Activated T-helper 9 cell treated with anti-CD3 and anti-CD28 coated beads, Interleukin-2, amount 50 U/mL, for 16 hours (primary cell): ENCODE measurements at places on chromosomes 2 and 18.

- no peak for DNase-seq
These were observed 353.6 kb downstream of the KIAA1328 start for GRCh38 chr18:37182340-37183135.

DNA sequence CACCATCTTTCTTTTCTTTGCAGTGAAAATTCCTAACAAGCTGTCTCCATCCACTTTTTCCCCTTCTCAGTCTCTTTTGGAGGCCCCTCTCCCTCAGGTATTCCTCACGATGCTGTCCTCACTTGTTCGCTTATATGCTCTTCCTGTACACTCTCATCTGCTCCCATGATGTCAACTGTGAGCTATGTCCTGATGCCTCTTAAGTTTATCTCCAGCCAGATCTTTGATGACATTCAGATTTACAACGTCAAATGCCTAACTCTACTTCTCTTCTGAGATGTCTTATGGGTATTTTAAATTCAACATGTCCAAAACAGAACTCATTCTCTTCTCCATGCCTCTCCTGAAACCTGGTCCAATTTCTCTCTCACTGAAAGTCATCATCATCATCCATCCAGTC lies 55.1 kb upstream of the SERTAD2 start:
- DNase-seq, result no peak

- no peak for DNase-seq
These were observed at the start of gene SRD5A2 for GRCh38 chr2:31580321-31581117. SRD5A2 (minus strand) TSS chr2:31580938; CDS start chr2:31580900, 38 bp downstream.

DNA sequence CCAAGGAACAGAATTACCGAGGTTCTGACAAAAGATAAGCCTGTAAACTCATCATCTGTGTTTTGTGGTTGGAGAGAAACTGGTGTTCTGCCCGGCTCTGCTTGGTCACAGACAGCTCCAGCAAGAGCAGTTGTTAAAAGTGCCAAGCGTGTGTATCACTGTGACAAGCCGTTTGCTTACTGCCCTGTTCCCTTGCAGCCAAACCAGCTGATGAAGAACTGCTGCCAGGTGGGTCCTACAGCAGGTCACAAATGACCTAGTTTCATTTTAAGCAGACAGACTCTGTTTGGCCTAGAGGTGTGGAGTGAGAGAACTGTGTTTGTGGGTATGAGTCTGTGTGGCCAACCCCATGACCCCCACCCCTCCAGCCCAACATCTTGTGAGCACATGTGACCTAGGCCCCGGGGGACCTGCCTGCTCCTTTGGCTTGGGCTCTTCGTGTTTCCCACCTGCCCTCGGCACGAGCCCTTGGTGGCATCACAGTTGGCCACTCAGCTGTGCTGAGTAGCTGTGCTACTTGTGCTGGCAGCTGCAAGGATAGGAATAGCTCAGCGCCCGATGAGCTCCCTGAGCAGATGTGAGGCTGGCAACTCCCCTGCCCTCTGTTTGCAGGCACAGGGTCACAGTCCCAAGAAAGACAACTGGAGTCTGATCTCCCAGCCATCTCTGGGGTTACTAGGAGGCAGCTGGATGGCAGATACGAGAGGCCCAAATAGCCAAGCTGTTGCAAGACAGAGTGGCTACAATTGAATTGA lies 9.7 kb downstream of the OXER1 start:
- DNase-seq, result no peak

DNA sequence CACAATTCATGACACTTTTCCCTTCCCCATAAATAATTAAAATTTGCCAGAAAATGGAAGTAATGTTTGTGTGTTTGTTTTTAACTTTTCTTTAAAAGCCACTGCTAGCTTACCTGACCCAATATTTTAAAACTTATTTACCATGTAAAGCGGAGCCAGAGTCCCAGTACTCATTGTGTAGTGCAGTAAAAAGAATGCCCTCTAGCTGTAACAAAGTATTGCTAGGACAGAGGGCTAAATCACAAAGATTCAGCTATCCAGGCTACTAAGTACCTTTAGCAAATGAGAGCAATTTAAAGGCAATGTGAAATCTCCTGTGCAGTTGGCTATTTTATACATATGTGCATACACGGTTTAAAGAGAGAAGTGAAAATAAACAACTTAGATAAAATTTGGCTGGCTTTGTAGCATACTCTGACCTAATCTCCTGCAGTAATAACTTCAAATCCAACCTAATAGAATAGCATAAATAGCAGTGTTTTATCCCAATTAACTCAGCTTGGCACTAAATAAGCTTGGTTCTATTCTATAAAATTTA lies 997.4 kb upstream of the PIK3C3 start:
- DNase-seq, result no peak

GRCh38 chr18:7894592-7894991 lies 327.5 kb downstream of the PTPRM start:
- no peak for DNase-seq

- DNase-seq, result no peak
These were observed 3.5 kb upstream of the ASXL2 start for GRCh38 chr2:25881764-25882163.

DNA sequence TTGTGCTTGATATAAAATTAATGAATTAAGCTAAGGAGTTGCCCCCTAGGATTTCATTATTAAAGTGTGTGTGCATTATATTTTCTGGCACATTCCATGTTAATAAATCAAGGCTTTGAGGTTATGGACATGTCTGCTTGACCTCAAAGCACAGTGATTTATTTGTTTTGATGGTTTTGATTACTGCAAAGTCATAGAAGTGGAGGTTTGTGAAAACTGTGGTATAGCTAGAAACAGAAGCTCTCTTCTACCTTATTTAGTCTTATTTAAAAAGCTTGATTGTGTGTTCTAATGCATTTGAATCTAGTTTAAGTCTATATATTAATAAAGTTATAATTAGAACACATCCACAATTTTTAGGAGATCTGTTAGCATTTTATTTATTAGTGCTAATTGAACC lies 32.2 kb downstream of the DOK6 start:
- DNase-seq, result no peak

GRCh38 chr18:13300029-13300428 lies 81.5 kb downstream of the LDLRAD4 start:
- DNase-seq, result no peak
